ENCODE measurements at places on chromosomes 2 and 18. TPM values are rescaled to one million over a fixed set of nuclear protein-coding genes. Genes with fewer than 3 reads are reported as not detected.

HOXD11 gene
- polyA plus RNA-seq: not detected

ACADL gene
- 0.08 TPM for polyA plus RNA-seq

MOCOS gene
- 4.3 TPM for polyA plus RNA-seq

EVX2 gene
- polyA plus RNA-seq: not detected

GPAT2 gene
- polyA plus RNA-seq: 4.3 TPM

MDH1B gene
- polyA plus RNA-seq: 0.26 TPM

PIEZO2 gene
- polyA plus RNA-seq: not detected

ALLC gene
- not detected for polyA plus RNA-seq

POTEI gene
- polyA plus RNA-seq: not detected

DLGAP1 gene
- polyA plus RNA-seq: not detected

CIAO1 gene
- 41.7 TPM for polyA plus RNA-seq

OST4 gene
- 686 TPM for polyA plus RNA-seq

ELOA2 gene
- not detected for polyA plus RNA-seq

TTN gene
- not detected for polyA plus RNA-seq

ZNF638 gene
- polyA plus RNA-seq: 42.2 TPM

Data from foreskin keratinocyte (primary cell).